Common myeloid progenitor, CD34-positive (primary cell): ENCODE measurements at places on chromosomes 7 and 10.

DNA sequence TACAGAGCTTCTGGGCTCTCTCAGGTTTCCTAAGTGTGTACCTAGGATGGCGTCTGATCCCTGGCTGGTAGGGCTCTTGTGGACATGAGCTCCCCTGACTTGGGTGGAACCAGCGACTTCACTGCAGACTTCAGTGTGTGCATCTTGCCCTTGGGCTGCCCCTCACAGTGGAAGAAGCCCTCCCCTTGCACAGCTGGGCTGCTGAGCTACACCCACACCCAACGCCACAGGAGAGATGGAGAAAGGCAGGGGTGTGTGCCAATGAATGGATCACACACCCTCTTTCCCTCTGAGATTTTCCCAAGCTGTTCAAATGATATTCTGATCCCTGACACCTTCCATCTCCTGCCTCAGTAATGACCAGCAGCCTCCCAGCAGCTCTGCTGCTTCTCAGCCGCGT is 296.7 kb downstream of the GFRA1 start:
- no peak for DNase-seq
- H3K36me3 ChIP-seq, result no peaks in the 10 kb centered on the region
- H3K27me3 ChIP-seq, result peaks cover 3% of the 10 kb centered on the region
- H3K4me1 ChIP-seq, result no peaks in the 10 kb centered on the region
- H3K27ac ChIP-seq, result no peak overlapping the region
- no peak overlapping the region for H3K4me3 ChIP-seq

- no peak overlapping the region for H3K27ac ChIP-seq
- H3K27me3 ChIP-seq, result no peaks in the 10 kb centered on the region
- peaks cover 8% of the 10 kb centered on the region for H3K36me3 ChIP-seq
These were observed 17.6 kb downstream of the RSU1 start for GRCh38 chr10:16799621-16800020.

DNA sequence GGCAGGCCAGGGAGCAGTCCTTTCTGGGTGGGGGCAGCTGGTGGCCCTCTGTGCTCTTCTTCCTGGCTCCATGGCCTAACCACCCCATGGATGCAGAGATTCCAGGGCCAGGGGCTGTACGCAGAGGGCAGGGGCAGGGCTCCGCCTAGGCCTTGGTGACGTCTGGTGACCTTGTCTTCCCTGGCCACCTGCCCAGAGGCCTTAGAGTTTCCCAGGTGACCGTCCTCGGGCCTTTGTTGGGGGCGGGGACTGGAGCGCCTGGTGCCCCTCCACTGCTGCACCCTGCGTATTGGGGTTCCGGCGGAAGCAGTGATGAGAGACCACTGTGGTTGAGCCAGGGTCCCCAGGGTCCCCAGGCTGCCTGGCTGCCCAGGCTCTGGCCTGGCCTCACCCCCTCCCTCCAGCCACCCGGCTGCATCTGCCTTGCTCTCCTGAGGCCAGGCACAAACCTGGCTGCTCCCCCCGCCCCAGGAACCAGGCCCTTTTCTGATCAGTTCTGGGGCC is 10.3 kb downstream of the PWWP2B start:
- no peak for DNase-seq
- H3K4me3 ChIP-seq, result peak overlapping the region; percentile 28
- peaks cover 55% of the 10 kb centered on the region for H3K4me1 ChIP-seq
- H3K27me3 ChIP-seq, result no peaks in the 10 kb centered on the region
- peaks cover 4% of the 10 kb centered on the region for H3K36me3 ChIP-seq

DNA sequence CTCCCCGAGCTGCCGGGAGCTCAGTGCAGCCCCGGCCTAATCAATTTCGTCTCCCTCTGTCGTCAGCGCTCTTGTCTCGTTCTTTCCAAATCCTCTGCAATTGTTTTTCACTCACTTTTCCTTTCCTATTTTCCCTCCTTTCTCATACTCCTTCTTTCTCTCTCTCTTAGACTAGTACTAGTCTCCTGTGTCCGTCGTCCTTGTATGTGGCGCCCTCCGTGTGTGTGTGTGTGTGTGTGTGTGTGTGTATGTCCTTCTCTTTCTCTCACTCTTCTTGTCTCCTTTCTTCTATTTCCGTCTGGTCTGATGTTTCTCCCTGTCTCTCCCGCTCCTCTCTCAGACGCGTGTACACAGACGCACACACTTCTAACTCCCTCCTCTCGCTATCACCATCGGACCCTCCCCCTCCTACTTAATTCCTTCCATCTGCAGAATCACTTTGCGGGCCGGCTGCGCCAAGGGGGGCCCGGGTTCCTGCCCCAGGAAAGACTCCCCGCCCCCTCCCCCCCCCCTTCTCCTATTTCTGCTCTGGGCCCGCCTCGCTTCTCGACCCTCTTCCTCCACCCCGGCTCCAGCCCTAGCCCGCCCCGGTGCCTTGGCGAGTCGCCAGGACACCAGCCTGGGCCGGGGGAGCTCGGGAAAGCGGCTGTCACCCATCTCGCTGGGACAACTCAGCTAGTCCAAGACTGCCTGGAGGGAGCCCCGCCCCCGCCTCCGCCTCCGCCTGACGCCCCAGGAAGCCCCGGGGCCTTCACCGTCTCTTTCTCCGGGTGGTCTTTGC is 743 bp upstream of the ZCCHC24 start:
- no peaks in the 10 kb centered on the region for H3K27me3 ChIP-seq
- no peaks in the 10 kb centered on the region for H3K36me3 ChIP-seq
- no peak overlapping the region for H3K27ac ChIP-seq
- H3K4me1 ChIP-seq, result peaks cover 39% of the 10 kb centered on the region

GRCh38 chr7:154867068-154867467 is 135.9 kb downstream of the PAXIP1 start:
- no peaks in the 10 kb centered on the region for H3K4me1 ChIP-seq
- no peak overlapping the region for H3K4me3 ChIP-seq
- no peak overlapping the region for H3K27ac ChIP-seq
- peaks cover 10% of the 10 kb centered on the region for H3K27me3 ChIP-seq
- no peak for DNase-seq
- H3K36me3 ChIP-seq, result no peaks in the 10 kb centered on the region

GRCh38 chr7:98872328-98872924 is 2.6 kb upstream of the TMEM130 start:
- no peaks in the 10 kb centered on the region for H3K36me3 ChIP-seq
- peaks cover 15% of the 10 kb centered on the region for H3K4me1 ChIP-seq
- peak; percentile 73 for DNase-seq
- no peak overlapping the region for H3K4me3 ChIP-seq
- H3K27me3 ChIP-seq, result no peaks in the 10 kb centered on the region
- H3K27ac ChIP-seq, result no peak overlapping the region

DNA sequence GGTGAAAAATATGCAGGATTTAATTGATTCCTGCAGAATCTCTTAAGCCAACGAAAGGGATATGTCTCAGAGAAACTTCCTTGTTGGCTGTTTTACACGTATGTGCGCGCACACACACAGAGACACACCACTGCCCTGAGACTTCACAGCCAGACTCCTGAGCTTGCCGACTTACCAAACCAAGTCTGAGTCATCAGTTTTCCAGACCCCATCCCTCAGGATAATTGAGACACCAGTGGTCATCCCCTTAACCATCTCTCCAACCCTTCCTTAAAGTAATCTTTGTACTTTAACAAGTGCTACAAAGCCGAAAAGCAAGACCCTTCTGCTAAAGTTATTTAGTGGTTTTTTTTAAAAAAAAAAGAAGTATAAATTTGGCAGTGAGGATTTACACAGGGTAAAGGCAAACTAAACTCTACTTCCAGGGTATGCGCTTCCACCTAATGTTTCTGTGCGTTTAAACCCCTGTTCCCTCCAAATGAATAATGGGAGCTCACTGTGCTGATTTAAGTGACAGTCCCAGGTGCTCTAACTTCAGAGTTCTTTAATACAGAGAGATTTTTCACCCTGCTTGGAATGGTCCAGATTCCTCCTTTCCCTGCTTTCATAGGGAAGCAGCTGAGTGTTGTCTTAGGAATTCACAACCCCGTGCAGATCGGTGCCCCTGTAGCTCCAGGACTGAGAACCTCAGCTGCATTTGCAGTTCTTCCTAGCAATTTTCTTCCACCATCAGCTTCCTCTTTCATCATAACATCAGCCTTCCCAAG is 198.5 kb downstream of the INHBA start:
- no peak overlapping the region for H3K4me3 ChIP-seq
- H3K4me1 ChIP-seq, result no peaks in the 10 kb centered on the region
- no peaks in the 10 kb centered on the region for H3K27me3 ChIP-seq
- H3K27ac ChIP-seq, result no peak overlapping the region
- no peaks in the 10 kb centered on the region for H3K36me3 ChIP-seq

DNA sequence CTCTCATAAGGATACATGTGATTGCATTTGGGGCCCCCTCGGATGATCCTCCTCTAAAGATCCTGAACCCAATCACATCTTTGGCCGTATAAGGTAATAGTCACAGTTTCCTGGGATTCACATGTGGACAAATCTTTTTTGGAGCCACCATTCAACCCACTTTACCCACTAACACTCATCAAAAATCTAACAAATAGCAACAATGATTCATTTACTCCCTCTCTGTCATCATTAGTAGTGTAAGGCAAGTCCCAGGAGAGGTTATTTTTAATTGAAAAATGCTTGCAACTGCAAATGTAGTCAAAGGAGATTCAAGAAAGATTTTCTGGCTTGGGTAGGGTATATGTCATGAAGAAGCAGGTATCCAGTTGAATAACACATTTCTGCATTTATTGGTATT is 9.9 kb upstream of the SMKR1 start:
- DNase-seq, result no peak
- no peaks in the 10 kb centered on the region for H3K36me3 ChIP-seq
- H3K4me3 ChIP-seq, result no peak overlapping the region
